ENCODE measurements at places on chromosomes 5 and 9.

DNA sequence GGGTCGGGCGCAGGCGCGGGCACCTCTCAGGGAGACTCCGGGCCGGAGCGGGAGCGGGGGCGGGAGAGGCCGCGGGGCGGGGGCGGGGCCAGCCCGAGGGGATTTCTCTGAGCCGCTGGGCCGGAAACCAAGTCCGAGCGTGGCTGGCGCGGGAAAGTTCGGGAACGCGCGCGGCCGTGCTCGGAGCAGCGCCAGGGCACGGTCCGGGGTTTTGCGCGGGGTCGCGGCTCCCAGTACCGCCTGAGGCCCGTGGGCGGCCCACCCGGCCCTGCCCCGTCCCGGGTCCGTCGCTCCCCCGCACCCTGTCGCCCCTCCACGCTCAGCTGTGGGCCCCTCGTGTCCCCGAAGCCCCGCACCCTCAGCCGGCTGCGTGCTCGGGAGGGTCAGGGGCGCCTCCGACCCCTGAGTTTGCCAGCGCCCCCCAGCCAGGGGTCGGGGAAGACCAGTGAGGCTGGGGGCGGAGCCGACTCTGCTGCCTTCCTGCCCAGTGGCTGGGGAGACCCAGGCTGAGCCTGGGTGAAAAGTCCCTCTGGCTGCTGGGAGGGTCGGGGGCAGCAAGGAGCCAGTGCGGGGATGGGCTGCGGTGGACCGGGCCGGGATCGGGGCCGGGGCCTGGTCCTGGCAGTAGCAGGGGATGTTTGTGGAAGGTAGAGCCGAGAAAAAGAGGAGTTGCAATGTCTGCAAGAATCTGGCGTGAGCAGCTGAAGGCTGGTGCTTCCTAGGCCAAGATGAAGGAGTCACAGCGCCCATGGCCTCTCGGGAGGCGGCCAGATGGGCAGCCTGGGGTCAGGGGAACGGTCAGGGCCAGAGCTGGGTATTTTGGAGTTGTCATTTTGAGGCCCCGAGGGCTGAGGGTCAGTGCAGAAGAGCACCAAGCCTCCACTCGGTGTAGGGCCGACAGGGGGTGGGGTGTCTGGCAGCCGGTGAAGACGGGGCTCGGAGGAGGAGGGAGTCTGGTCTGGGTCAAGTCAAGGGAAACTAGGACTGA, 588 bp downstream of the TRAF2 start:
- no peak for DNase-seq

DNA sequence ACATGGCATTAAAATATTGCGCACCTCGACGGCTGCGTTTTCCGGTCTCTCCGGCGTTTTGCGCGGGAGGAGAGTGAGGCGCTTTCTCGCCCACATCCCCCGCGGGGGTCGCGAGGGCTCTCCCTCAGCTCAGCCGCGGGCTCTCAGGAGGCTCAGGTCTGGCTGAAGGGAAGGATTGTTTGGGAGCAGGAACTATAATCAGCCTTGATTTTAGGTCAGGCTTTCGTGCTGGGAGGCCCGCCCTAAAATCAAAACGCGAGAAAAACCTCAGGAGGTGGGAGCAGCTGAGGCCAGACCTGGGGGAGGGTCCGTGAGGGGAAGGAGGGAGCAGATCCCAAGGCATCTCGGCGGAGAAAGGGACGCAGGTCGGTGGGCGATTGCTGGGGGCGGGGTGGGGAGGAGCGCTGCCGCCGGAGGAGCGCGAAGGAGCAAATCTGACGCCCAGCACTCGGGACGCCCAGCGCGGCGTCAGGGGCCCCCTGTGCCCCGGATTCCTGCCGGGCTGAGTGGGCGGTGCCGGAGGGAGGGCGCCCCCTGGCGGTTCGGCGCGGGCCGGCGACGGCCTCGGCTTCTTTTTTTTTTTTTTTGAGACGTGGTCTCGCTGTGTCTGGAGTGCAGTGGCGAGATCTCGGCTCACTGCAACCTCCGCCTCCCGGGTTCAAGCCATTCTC, 18.7 kb upstream of the RNF130 start:
- peak; percentile 96 for DNase-seq

- no peak for DNase-seq
Observed at GRCh38 chr9:99167119-99167518, 54.6 kb downstream of the ALG2 start.

DNA sequence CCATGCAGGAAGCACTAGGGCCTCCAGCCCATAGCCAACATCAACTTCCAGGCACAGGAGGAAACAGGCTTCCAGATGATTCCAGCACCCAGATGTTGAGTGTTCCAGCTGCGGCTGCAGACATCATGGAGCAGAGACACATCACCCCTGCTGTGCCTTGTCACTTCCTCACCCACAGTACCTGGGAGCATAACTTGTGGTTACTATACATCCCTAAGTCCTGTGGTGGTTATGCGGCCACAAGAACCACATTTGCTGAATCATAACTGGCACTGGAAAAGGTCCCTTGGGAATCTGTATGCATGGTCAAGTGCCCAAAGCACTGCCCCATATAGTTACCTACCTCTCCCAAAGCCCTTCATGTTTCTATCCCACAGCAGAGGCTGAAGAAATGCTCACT, 56.6 kb downstream of the WHRN start:
- DNase-seq: no peak

DNA sequence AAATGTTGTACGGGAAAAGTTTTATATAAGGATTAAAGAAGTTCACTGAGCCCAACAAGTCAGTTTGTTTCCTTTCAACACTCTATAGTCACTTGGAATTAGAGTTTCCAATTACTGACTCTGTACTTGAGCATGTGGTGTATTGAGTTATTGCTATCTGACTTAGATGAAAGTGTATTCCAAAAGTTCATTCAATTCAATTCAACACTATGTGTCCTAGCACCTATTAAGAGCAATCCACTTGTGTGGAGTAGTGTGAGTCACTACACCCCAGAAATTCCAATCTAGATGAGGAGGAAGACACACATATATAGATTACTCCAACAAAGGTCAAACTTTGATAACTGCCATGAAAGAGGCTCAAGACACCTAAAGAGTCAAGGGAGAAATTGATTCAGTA, 98.2 kb upstream of the SLCO6A1 start:
- no peak for DNase-seq

DNA sequence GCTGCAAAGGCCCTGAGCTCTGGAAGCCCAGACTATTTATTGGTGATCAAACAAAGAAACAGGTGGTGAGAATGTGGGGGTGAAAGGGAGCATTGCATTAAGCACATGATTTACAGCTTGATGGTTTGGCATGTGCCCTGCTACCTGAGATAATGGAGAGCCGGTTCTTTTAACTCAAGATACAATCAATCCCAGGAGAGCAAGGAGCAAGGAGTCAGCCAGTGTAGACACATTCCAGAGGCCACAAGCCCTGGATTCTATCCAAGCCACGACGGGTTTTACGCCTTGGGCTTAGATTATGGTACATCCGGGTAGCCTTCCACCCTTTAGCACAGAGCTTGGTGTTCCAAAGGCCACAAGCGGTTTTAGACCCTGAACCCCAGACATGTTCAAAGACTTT, 292.2 kb downstream of the CYLC2 start:
- no peak for DNase-seq

DNA sequence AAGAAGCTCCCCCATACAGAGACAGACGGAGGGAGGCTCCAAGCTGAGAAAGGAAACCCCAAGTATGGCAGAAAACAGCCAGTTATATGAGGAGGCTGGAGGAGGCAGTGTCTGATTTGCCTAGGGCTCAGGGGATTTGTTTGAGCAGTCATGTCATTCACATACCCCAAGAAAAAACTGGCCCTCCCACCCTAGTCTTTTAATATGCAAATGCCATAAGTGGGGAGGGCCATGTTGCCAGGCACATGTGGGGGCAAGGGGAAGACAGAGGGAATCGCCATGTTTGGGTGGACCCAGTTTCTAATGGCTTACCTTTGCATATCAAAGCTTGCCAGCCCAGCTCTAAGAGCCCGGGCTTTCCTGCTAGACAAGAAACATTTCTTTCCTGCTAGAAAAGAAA, 1163.8 kb downstream of the TAF11L14 start:
- DNase-seq: no peak

DNA sequence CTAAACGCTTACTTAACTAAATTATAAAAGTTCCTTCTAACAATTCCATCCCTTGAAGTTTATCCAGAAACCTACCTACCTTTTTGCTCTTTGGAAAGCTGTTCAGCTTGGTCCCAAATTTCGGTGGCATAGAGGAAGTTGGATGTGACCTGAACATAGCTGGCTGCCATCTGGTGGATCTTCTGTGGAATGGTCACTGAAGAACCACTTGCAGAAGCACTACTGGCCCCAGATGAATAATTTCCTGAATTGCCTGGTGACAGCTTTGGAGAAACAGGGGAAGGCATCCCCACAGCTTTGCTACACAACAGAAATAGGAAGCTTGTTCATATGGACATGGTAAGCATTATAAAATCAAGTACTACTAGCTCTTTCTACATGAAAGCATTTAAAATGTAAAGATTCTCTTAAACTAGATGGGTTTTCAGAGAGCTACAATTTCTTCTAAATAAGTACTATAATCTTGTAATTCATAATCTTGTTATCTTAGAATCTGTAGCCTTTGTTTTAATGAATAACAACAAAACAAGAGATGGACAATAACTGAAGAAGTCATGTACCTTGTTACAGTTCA, 9.9 kb downstream of the LEAP2 start:
- peak; percentile 82 for DNase-seq

Measured in posterior cingulate gyrus (tissue), 11 donors.